Immature natural killer cell (primary cell): ENCODE measurements at places on chromosomes 7 and 10.
A peak's percentile ranks its signal among the peaks of the same experiment; 100 is the strongest.

DNA sequence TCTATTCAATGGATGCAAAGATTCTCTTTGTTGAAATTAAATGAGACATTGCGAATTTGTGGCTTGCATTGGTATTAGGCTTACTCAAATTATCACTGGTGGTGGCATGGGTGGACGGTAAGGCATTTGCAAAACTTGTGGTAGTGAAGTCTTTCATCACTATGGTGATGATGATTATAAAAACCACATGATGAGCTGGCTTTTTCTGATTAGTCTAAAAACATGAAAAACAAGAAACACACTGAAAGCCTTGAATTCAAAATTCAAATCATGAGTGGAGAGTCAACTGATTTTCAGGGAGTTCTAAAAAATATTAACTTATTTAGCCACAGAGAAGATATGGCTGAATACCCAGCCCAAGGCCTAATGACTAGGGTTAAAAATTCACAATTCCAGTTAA lies 99.8 kb upstream of the HGF start:
- DNase-seq, result no peak

- no peak for DNase-seq
Measured at GRCh38 chr10:77261146-77261545, 376.5 kb downstream of the KCNMA1 start.

- DNase-seq, result no peak
Measured at GRCh38 chr7:66055321-66055956, 20.2 kb upstream of the ASL start.

DNA sequence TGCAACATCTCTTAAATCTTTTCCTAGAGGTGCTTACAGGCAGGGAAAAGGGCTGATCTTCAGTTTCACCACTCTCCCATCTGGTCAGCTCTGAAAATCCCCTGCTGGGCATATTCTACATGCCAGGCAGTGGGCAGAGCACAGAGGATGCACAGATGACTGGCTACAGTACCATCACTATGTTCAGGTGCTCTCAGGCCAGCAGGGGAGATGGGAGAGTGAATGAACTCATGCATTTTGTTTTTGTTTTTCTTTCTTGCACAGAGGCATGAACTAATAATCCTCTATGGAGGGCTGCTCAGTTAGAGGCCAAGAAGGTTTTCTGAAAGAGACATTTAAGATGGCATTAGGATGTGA lies 19.3 kb downstream of the ELMO1 start:
- DNase-seq, result no peak

- DNase-seq, result peak; percentile 78
Measured at GRCh38 chr10:101031796-101032636, 982 bp downstream of the SFXN3 start.

- no peak for DNase-seq
Measured at GRCh38 chr10:123621492-123621891, 44.7 kb upstream of the GPR26 start.

- no peak for DNase-seq
Measured at GRCh38 chr10:14751921-14752320, 22.8 kb downstream of the FAM107B start.

DNA sequence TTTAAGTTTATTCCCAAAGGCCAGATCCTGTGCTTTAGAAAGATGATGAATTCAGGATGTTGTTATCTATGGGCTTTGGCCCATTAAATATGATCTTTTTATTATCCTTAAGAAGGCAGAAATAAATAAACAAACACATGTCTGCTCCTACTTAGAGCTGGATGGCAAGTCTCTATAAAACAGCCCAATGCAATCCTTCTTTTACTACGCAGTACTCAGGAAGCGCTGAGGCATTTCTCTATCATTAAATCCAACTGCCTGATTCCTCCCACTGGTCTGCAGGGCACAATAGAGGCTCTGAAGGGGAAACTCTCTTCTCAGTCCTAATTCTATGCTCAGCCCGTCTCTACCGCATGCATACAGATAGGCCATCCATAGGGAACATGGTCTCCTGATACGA lies 144.5 kb upstream of the TMEM72 start:
- no peak for DNase-seq

- DNase-seq, result no peak
Measured at GRCh38 chr10:49300140-49300974, 1.4 kb downstream of the C10orf71 start.

DNA sequence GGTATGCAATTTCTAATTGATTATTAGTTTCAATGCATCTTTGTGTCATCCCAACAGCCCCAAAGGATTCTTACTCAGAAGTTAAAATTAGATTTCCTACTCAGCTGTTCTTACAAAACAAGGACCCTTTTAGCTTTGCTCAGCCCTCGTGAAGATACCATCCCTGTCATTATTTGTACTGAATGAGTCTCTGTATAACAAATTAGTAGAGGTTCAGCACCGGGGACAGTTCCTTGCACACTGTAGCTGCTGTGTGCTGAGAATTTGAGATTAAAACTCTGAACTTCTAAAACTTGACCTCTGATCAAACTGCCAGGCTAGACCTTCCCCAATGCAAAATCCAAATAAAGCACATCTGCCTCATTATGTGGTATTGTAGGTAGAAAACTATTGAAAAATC lies 299.1 kb downstream of the LHFPL3 start:
- DNase-seq, result no peak

- no peak for DNase-seq
Measured at GRCh38 chr10:33703501-33704213, 369.2 kb upstream of the NRP1 start.

DNA sequence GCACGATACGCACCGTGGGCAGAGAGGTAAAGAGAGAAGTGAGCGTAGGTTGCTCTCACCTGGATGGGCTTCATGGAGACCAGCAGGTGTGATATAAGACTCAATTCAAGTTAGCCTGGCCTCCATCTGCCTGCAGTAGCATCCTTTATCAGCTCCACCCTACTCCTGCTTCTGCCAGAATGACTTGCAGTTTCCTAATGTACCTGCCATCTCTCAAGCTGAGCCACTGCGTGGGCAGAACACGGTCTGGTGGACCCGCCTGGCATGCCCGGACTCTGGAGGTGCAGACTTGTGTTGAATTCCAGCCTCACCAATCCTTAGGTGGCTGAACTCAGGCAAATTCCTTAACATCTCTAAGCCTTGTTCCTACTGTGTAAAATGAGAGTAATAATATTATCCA lies 64.3 kb downstream of the STEAP1B start:
- no peak for DNase-seq

DNA sequence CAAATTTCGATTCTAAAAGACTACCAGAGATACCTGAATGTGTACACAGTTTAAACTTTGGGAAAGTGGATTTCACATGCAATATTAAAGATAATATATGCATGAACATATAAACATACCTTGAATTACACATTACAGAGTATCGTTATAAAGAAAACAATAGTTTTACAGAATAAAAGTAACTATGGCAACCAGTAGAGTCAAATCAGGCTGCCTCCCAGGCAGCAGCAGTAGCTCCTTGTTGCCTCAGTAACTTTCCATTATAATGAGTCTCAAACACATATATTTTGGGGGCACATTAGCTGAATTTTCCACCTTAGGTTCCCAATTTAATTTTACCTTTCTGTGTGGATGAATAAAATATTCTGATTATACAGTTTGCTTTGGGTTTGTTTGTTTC lies 164.4 kb upstream of the FEZF1 start:
- no peak for DNase-seq

GRCh38 chr10:209357-209756 lies 74.1 kb downstream of the ZMYND11 start:
- DNase-seq, result no peak

DNA sequence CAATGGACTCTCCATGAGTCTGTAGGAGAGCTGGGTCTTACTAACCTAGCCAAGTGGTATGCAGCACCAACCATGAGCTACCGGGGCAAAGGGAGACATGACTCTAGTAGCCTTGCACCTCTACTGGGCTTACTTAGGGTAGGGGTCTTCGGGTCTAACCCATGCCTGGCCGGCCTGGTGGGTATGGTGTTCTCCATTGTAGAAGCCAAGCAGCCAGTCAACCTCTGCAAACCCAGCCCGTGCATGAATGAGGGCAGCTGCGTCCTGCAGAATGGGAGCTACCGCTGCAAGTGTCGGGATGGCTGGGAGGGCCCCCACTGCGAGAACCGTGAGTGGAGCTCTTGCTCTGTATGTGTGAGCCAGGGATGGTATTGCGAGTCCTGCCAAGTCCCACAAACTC lies 51.0 kb downstream of the VWA2 start:
- DNase-seq, result no peak

- DNase-seq, result no peak
Measured at GRCh38 chr7:43870316-43870715, 999 bp upstream of the MRPS24 start.

DNA sequence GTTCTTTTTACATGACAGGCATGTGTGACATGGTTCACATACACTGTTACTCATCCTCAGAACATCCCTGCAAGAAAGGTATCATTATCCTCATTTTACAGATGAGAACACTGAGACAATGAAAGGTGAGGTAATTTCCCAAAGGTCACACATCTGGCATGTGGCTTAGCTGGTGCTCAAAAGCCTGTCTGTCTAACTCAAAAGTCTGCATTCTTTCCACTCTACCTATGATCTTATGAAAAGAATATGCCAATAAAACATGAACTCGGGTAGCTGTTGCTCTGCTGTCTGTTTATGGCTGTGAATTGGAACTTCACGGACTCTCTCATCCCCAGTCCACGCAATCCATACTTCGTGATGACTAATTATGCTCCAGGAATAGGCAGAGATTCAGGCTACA lies 79.0 kb upstream of the ODAD2 start:
- no peak for DNase-seq

DNA sequence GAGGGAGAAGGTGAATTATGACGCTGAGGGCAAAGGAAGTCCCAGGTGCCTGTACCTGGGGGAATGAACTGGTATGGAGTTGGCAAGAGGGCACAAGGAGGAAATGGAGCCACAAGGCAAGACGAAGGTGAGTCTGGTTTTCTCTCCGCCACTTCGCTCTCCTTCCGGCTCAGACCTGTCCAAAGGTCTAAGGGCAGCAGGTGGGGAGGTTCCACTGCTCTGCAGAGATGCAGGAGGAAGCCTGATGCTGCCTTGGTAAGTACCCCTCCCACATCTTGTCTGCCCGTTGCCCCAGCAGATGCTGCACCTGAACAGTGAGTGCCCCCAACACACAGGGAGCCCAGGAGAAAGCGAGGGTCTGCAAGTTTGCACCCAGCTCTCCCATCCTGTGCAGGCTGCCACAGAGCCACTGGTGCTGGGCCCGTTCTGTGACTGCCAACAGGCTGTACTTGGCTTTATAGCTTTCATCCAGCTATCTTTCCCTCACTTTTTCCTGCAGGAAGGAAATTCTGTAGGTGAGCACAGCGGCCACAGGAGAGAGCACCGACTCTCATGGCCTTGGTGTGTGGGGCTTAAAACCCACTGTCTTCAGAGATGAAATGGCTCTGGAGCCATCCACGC lies 235.2 kb downstream of the COBL start:
- no peak for DNase-seq

DNA sequence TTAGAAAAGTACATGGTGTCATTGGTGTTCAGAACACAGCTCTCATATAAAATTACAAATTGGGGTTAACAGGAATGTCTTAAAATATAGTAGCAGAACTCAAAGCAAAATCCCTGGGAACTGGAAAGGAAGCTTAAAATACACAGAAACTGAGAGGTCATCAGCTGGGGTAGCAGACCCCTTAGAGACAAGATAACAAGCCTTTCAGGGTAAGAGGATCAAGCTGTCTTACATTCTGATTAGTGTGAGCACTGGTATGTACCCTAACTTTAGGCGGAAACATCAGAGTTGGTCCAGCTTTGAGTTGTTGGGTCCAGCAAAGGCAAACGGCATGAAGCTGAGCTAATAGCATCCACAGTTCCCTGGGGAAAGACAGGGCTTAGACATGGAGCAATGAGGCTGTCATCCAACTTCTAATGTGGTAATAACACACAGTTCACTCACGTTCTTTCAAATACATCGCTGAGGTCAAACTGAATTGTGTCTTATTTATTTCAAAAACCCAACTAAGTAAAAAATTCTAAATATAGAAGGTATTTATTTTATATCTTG lies 32.6 kb downstream of the ARHGAP21 start:
- no peak for DNase-seq

DNA sequence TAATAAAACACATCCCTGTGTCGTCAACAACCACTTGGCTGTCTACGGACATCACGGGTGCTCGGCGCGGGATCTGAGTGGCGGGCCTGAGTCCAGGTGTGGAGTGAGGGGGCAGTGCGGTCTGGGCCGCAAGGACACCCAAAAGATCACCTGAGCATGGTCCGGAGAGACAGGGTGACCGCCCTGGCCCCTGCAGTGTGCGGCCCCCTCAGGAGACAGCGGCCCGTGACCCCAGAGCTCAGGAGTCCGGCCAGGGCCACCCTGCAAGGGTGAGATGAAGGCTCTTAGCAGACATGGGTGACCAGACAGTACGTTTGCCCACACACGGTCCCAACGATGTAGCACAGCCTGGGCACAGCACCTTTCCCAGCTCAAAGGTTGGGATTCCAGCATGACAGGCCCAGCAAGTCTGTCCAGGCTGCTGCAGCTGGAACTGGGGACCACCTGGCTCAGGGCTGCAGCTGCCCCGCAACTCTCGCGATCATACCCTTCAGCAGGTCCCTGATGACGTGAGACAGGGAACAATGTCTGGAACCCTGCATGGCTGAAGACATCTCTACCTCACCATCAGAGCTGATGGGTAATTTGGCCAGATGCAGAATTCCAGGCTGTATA lies 237.8 kb downstream of the ELFN1 start:
- DNase-seq, result no peak

GRCh38 chr10:110774069-110775019 lies 97.4 kb upstream of the PDCD4 start:
- DNase-seq, result no peak

GRCh38 chr10:78779339-78779955 lies 289.3 kb upstream of the ZMIZ1 start:
- no peak for DNase-seq

GRCh38 chr10:12636571-12636970 lies 287.2 kb downstream of the CAMK1D start:
- no peak for DNase-seq

GRCh38 chr7:134188311-134188710 lies 61.2 kb downstream of the LRGUK start:
- DNase-seq, result no peak

DNA sequence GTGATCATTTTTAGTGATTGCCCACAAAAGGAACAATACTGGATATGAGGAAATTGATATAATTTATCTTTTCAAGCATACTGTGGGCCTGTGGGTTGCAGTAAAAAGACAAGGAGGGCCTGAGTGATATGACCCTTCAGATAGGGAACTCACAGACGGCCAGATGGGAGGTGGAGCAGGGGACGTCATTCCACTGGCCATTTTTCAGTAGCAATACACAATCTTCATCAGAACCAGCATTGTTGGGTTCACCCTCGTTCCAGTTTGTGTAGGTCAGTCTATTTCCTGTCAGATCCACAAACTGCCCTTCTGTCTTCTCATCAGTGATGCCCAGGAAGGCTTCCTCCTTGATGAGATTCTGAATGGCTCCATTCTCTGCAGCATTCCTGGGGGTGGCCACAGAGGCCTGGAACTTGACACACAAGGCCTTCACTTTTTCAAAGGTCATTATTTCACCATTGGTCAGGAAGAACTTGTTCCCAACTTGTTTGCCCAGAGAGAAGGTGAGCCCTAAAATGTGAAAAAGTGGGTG lies 4.5 kb downstream of the MBL2 start:
- no peak for DNase-seq

GRCh38 chr10:2759233-2759632 lies 308.1 kb upstream of the PFKP start:
- DNase-seq, result no peak

- no peak for DNase-seq
Measured at GRCh38 chr10:13272164-13272571, 27.7 kb downstream of the PHYH start.

GRCh38 chr10:48976196-48976595 lies 36.6 kb upstream of the LRRC18 start:
- DNase-seq, result no peak

GRCh38 chr10:58143944-58144343 lies 123.8 kb downstream of the IPMK start:
- DNase-seq, result no peak

GRCh38 chr7:19305698-19306097 lies 160.5 kb upstream of the FERD3L start:
- DNase-seq, result no peak
